ENCODE measurements at places on chromosomes 1 and 21.

- no peak for DNase-seq
Measured at GRCh38 chr1:152179566-152179965, 20.5 kb upstream of the RPTN start.

- no peak for DNase-seq
Measured at GRCh38 chr1:55388960-55389359, 173.8 kb upstream of the USP24 start.

GRCh38 chr21:36589352-36589971 lies 109.5 kb upstream of the SIM2 start:
- DNase-seq, result no peak

DNA sequence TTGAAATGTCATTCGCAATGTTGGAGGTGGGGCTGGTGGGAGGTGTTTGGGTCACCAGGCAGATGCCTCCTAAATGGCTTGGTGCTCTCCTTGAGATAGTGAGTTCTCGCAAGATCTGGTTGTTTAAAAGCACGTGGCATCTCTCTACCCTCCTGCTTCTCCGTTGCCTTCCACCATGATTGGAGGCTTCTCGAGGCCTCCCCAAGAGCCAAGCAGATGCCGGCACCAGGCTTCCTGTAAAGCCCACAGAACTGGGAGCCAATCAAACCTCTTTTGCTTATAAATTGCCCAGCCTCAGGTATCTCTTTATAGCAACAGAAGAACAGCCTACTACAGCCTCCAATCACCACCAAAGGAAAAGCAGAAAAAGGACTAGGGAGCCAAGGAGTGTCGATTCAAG lies 80.5 kb downstream of the PDE9A start:
- no peak for DNase-seq

- DNase-seq, result no peak
Measured at GRCh38 chr1:221227872-221228337, 348.7 kb downstream of the HLX start.

DNA sequence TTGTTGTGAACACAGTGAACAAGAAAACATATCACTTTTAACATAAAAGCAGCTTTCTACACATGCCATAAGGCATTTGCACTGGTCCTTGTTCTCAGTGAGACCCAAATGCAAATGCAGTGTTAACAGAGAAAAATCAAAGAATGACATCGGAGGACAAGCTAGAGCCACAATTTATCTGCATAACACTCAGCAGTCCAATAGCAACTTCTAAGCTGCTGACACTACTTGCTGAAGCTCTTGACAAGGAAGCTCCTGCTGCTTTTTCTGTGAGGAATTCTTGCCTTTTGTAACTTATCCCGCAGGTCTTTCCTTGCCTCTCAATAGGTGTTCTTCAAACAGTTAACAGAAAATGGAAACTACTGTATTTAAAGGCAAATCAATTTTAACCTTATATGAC lies 34.7 kb downstream of the USH2A start:
- DNase-seq, result no peak

GRCh38 chr21:37028570-37028969 lies 22.1 kb downstream of the RIPPLY3 start:
- no peak for DNase-seq
